Brain (organoid and tissue), 16 donors: ENCODE measurements at places on chromosomes 2 and 18. TPM values are rescaled to one million over a fixed set of nuclear protein-coding genes. Genes with fewer than 3 reads are reported as not detected.

Gene PKP4
- 76.0 TPM for polyA plus RNA-seq

Gene CYP27C1
- not detected for polyA plus RNA-seq

Gene ARMC9
- 11.3 TPM for polyA plus RNA-seq

Gene SLC4A3
- polyA plus RNA-seq: 16.6 TPM

Gene TFPI
- polyA plus RNA-seq: 2.3 TPM
